Vagina (tissue), 2 donors: ENCODE measurements at places on chromosomes 12 and 14. TPM values are rescaled to one million over a fixed set of nuclear protein-coding genes. Genes with fewer than 3 reads are reported as not detected.

DNA sequence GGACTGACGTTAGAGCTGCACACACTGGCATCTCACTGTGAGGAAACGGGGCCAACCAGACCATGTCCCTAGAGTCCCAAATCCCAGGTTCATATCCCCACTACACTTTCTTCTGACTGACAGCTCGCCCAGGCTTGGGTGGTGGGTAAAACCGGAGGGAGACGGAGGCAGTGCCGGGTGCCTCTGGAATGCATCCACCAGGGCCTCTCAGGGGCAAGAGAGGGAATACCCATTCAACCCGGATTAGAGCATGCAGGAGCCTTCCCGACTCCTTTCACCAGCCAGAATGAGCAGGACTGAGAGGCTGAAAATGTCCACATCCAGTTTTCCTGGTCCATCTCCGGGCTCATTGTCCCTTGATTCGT is 297.2 kb downstream of the ADGRD1 start:
- DNase-seq = no peak

GRCh38 chr12:10094646-10095395 is 4.0 kb downstream of the CLEC1A start:
- DNase-seq = no peak

DNA sequence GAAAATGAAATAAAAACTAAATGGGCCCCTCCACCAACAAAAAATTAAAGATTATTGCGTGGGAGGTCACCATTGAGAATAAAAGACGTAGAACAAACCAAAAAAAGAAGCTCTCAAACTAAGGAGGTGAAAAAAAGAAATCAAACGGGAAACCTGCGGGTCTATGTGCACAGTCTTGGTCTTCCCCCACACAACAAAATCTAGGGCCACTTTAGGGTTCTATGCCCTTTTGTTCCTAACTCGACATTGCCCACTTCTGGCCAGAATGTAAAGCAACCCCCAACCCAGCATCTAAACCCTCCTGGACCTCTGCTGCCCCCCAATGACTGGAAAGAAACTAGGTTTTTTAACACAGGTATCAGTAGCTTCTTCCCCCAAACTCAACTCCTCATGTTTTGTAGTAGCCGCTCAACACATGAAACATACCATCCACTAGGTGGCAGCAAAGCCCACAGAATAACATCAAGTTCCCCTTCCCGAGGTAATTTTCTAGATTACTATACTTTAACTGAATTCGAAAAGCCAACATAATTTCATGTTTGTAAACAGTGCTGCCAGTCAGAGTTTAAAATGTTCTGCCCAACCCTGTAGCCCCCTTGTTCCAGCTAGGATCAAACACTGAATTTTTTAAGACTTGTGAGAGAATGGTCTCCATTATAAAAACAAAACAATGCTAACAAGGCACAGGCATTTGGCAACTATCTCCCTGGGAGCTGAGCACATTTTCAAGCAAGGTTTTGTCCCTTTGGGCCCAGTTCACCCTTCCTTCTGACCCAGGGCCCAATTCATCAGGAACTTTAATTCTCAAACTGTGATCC is 18.7 kb downstream of the DAD1 start:
- DNase-seq = no peak

DNA sequence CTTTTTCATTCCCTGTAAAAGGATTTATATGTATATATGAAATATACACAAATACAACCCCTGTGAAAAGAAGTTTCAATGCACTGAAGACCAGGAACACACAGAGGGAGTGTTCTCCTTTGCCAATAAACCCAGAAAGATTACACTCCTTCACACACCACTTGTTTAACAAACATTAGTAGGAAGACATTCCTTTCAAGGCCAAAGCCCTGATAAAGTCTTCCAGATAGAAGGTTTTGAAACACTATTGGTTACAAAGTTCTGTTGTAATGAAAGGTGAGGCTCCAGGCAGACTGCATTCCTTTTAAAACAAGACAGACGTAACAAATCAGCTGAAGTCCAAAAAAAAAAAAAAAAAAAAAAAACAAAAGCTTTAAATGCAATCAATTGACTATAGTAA is 81.0 kb downstream of the PTPN21 start:
- no peak for DNase-seq

- DNase-seq = no peak
Observed at GRCh38 chr12:109330282-109331230, 17.1 kb upstream of the MYO1H start.

DNA sequence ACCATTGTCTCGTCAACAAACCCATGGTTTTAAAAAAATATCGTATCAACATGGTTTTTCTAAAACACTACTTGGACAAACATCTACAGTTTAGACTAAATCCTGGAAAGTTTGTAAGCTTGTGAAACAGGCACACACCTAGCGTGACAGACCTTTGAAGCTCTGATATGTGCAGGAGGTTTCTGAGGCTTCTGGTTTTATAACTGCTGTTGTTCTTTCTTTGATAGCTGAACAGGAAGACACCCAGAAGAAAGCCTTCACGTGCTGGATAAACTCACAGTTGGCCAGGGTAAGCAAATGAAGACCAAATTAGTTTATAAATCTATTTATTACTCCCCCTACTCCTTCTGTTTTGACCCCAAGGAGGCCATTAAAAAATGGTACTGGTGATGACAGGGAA is 87.6 kb downstream of the SYNE2 start:
- DNase-seq = no peak

GRCh38 chr12:116210131-116210530 is 67.4 kb downstream of the MED13L start:
- DNase-seq = no peak

DNA sequence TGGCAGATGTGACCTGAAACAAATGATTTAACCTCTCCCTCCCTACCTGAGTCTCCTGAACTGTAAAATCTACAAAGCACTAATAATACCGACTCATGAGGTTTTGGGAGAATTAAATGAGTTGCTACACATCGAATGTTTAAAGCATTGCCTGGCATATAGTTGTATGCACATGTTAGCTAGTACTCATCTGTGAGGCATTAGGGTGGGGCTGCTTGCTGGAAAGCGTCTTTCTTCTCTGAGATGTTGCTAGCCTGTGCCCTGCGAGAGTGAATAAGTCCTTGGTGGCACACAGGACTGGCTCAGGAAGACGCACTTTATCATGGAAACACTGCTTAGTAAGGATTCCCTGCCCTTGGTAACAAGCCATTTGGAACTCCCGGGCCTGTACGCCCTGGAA is 6.1 kb downstream of the RAPGEF3 start:
- no peak for DNase-seq

DNA sequence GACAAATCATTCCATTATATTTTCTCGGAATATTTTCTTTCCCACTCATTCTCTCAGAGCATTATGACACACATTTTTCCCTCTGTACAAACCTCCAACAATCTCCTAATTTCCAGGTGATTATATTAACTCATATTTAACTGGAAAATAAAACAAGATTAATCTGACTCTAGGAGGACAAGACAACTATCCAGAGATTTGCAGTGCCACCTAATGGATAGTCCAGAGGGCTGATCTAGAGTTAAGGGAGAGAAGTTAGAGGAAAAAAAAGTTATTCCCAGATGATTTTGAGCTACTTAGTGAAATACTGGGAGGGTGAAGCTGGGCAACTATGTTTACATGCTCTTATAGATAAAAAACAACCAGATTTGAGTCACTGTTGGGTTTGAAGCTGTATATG is 161.7 kb downstream of the ALX1 start:
- DNase-seq = no peak

C12orf50 gene
- not detected for total RNA-seq

TAS2R20 gene
- total RNA-seq = 4.7 TPM

ACSM4 gene
- total RNA-seq = not detected

NTS gene
- 2.5 TPM for total RNA-seq

PLXNC1 gene
- total RNA-seq = 14.2 TPM

CARMIL3 gene
- total RNA-seq = 1.2 TPM
